Stimulated activated CD4-positive, alpha-beta T cell treated with anti-CD3 and anti-CD28 coated beads, Interleukin-15, amount 100 ng/mL, for 48 hours (primary cell): ENCODE measurements at places on chromosomes 1 and 21.

DNA sequence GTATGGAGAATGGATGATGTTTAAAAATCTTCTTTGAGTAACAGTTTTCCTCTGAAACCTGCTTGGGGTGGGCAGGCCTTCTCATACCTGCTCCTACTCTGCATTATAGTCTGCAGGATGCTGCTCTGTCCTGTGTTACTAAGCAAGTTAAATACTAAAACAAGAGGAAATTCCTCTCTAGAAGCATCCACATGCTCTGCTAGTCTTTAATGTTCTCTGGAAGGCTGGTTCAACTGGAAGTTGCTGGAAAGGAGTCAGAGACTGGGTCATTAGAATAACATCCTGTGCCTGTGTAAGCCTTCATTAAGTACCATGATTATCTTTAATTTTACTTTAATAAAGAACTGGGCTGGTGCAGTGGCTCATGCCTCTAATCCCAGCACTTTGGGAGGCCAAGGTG lies 5.8 kb downstream of the SELP start:
- no peak for DNase-seq

DNA sequence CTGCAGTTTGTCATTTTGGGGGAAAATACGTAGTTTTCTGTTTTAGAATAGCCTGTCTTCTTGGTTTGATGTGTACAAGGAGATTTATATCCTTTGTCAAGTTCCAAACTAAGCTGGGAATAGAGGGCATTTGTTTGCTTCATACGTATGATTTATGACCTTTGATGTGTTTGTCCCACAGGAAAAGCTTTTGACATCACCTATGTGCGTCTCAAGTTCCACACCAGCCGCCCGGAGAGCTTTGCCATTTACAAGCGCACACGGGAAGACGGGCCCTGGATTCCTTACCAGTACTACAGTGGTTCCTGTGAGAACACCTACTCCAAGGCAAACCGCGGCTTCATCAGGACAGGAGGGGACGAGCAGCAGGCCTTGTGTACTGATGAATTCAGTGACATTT lies 79.9 kb downstream of the LAMC1 start:
- DNase-seq, result no peak

GRCh38 chr1:29195881-29196291 lies 14.2 kb upstream of the SRSF4 start:
- DNase-seq, result no peak

GRCh38 chr1:193144361-193144938 lies 22.6 kb downstream of the CDC73 start:
- DNase-seq, result no peak

GRCh38 chr21:36946949-36947356 lies 19.5 kb downstream of the HLCS start:
- no peak for DNase-seq

GRCh38 chr1:67843746-67844145 lies 10.5 kb upstream of the GNG12 start:
- DNase-seq, result no peak
